Anterior cingulate cortex (tissue), 58 donors: ENCODE measurements at places on chromosomes 2 and 18.
A peak's percentile ranks its signal among the peaks of the same experiment; 100 is the strongest.

- no peak for DNase-seq
These were observed 9.4 kb upstream of the CD302 start for GRCh38 chr2:159807183-159808031.

DNA sequence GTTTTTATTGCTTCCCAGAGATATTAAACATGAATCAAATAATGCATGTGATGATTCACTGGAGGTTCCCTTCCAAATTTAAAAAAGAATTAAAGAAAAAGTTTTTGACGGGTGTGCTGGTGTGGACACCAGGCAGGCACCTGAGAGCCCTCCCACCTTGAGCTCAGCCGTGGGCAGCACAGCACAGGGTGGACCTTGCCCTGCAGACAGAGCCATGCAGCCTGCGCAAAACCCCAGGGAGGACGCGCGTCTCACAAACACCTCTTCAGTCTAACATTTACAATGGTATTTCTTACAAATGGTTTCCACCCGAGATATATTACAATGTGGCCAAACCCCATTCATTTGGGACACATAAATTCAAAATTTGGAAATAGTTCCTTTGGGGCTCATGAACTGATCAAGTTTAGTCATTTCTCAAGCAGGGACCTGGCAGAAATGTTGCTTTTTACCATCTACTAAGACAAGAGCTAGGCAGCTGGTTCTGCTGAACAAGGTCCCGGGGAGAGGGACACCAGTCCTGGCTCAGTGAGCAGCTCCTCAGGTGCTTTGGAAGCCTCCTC, 45.4 kb downstream of the ODC1 start:
- no peak for DNase-seq

GRCh38 chr2:85275984-85276540, 51.7 kb downstream of the TGOLN2 start:
- no peak for DNase-seq

DNA sequence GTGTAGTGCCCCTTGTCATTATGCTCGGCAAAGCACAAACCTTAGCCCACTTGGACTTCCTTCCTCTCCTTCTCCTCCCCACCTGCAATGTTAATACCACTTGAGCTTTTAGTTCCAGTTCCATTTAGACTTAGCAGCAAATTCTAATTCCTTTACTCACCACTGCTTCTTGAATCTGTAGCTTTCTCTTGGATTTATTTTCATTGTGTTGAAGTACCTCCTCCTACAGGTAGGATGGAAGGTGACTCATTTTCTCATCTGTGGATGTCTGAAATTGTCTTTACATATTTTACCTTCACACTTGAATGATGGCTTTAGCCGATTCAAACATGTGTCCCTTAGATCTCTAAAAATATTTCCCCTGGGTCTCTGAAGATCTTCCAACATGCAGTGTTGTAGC, 32.8 kb upstream of the BIN1 start:
- DNase-seq = no peak

DNA sequence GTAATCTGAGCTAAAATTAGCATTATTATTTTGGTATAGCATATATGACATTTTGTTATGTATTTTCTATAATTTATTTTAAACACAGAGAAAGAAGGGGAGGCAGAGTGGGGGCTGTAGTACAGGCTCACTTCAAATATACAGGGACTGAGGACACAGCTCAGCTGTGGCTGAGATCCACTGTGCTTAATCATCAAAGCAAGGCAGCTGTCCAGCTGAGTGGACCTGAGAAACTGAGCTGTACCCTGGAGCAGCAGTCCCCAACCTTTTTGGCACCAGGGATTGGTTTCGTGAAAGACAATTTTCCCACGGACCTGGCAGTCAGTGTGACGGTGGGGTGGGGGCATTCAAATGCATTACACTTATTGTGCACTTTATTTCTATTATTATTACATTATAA, 687.2 kb downstream of the RNF144A start:
- DNase-seq = no peak

- DNase-seq = no peak
These were observed 66.1 kb upstream of the RGPD5 start for GRCh38 chr2:109727929-109728447.

GRCh38 chr2:119059287-119059686, 99.3 kb downstream of the C1QL2 start:
- no peak for DNase-seq

DNA sequence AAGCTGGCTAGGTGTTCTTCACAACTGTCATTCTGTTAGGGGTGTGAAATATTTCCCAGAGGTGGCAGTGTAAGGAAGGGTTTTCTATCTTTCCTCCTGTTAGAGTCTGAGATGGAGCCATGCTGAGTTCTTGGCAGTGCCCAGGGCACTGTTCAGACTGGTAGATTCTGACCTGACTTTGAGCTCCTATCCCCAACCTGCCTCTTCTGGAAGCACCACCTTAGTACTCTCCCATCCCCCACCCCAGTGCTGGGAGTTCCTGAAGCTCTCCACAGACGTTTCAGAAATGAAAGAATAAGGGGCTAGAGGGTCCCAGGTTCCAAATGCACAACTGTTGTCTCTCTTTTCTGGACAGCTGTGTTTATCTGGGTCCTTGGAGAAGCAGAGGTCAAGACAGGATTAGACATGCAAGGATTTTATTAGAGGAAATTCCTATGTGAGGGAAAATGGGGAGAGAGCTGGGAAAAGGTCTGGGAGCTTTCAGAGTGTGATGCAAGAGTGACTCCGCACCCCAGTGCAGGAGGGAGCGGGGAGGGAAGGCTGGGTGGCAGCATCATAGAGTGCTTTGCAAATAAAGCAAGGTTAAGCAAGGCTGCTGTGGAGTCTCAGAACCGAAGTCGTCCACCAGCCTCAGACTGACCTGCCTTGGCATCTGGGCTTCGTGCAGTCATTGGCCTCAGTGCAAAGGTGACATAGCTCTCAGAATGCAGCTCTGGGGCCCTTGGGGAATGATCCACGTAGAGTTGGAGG, 75.5 kb downstream of the SLC4A3 start:
- no peak for DNase-seq

- peak; percentile 53 for DNase-seq
These were observed 1.2 kb downstream of the ST3GAL5 start for GRCh38 chr2:85887566-85888019.

DNA sequence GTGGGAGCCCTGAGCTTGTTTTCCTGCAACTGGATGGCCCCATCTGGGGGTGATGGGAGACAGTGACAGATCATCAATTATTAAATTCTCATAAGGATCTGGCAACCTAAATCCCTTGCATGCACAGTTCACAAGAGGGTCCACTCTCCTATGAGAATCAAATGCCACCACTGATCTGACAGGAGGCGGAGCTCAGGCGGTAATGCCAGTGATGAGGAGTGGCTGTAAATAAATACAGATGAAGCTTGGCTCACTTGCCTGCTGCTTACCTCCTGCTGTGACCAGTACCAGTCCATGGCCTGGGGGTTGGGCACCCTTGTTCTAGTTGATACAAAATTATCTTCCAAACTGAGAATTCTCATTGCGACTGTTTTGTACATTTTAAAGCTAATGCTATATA, 258.6 kb downstream of the CTNNA2 start:
- no peak for DNase-seq

- no peak for DNase-seq
These were observed 4.9 kb upstream of the SIX2 start for GRCh38 chr2:45014016-45014702.

GRCh38 chr18:79887181-79888000, 64.1 kb downstream of the SLC66A2 start:
- DNase-seq = no peak

- peak; percentile 91 for DNase-seq
These were observed at the start of gene PARD6G for GRCh38 chr18:80247393-80247841. TSS of gene PARD6G (minus strand) at chr18:80247514. CDS start at chr18:80247348, 166 bp downstream.

DNA sequence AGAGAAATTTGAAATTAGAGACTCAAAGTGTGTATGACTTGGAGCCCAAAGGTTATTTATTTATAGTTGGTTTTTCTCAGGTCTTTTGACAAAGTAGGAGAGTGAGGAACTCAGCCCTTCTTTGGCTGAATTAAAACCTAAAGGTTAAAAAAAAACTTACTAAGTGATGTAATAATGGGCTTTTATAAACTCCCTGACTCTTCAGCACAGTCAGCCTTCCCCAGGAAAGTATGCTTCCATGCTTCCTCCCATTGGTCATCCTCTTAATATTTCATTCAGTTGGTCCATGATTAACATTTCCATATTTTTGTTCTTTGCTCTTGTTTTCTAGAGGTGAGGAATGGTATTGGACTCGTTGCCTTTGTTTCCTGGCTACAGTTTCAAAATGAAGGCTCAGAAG, 7.2 kb downstream of the ARPC2 start:
- no peak for DNase-seq

GRCh38 chr2:25700221-25700660, 26.9 kb upstream of the DTNB start:
- DNase-seq = no peak

DNA sequence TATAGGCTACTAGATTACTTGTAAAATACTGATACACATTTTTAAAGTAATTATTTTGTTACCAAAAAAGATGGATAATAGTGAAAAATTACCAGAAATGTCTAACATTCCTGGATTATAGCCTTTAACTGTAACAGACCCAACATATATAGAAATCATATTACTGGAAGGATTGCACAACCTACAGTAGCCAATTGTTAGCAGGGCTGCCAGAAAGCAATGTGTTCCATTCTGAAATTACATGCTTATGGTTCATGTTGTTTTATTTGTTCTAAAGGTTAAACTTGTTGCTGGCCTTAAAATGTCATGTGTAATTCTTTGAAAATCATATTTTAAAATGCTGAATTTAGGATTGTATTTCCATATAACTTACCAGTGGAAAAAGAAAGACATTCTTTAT, 793.6 kb upstream of the ACVR2A start:
- no peak for DNase-seq

DNA sequence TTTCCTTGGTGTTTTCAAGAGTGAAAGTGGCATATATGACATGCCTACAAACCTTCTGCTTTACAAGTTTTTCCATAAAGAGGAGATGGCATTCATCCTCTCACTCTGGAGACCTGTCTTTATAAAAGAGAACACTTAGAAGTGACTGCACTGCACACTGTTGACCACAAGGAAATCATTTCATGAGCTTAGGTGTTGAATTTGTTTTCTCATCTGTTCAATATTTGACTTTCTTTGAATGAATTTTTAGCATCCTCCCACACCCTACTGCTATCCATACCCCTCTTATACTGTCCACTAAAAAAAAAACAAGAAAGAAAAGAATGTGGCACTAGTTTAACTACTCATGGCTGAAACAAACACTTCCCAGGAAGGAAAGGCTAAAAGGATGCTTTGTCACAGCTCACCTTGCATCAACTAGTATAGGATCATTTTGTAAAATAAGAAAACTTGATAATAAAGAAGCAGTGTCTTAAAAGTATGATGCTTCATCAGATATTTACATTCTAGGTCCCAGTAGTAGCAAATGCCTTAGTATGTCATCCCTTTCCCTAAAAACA, 83.0 kb downstream of the ACVR1 start:
- no peak for DNase-seq

GRCh38 chr2:70984576-70985282, 6.3 kb downstream of the ANKRD53 start:
- peak; percentile 18 for DNase-seq

DNA sequence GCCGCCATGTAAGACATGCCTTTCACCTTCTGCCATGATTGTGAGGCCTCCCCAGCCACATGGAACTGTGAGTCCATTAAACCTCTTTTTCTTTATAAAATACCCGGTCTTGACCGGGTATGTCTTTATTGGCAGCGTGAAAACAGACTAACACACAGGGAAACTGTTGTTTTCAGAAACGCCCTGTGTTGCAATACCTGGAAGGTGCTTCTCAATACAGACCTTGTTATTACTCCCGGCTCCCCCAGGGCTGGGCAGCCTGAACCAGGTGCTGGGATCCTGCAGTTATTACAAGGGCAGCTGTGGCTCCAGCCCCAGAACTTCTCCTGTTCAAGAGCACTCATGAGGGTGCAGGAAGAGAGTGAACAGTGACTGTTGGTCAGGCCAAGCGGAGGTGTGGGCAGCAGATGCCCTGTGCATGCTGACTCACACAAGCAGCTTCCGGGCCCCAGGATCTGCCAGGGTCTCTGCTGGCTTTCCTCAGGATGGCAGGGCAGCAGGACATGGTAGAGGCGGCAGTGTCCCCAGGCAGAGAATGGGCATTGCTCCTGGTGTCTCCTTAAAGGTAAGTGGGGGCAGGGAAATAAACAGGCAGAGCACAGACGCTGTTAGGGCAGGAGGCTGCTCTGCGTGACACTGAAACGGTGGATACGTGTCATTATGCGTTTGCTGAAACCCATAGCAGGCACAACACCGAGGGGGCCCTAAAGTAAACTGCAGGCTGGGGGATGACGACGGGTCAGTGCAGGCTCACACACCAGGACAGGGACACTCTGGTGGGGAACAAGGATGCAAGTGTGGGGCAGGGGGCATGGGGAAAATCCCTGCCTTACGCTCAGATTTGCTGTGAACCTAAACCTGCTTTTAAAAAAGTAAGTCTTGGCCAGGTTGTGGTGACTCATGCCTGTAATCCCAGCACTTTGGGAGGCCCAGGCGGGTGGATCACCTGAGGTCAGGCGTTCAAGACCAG, 89.1 kb downstream of the NDUFA10 start:
- no peak for DNase-seq

DNA sequence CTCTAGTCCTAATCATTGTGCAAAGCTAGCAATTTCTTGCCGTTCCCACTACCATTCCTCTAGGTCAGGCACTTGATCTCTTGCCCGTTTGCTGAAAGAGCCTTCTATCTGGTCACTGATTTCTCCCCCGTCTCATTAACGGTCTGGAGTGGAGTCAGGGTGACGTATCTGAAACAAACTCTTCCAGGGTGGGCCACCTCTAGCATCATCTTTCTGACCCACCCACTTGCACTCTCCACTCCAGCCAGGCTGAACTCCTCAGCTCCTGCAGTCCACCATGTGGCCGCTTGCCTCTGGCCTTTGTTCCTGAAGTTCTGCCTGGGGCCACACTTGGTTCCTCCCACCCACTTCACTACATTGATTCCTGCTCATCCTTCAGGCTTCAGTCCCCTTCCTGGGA, 13.3 kb downstream of the BCL2 start:
- DNase-seq = no peak

DNA sequence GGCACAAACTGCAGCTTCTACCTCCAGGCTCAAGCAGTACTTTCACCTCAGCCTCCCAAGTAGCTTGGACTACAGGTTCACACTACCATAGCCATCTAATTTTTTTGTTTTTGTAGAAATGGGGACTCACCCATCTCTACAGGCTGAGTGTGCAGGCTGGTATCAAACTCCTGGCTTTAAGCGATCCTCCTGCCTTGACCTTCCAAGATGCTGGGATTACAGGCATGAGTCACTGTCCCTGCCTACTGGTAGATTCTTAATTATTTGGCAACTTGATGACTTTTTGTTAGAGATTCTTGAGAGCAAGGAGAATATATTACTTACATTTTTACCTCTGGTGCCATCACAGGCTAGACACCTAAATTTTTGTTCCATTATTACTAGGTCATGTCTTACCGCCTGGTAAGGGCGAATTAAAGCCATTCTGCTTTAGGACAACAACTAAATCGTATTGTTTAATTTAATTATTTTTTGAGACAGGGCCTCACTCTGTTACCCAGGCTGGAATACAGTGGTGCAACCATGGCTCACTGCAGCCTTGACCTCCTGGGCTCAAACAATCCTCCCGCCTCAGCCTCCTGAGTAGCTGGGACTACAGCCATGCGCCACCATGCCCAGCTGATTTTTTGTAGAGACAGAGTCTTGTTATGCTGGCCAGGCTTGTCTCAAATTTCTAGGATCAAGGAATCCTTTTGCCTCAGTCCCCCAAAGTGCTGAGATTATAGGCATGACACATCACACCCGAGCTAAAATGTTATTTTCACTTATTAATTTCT, 15.7 kb downstream of the DYNC1I2 start:
- no peak for DNase-seq

- DNase-seq = no peak
These were observed 45.7 kb downstream of the HDAC4 start for GRCh38 chr2:239355139-239355538.
